ENCODE measurements at places on chromosomes 11 and 22. TPM values are rescaled to one million over a fixed set of nuclear protein-coding genes. Genes with fewer than 3 reads are reported as not detected.
A peak's percentile ranks its signal among the peaks of the same experiment; 100 is the strongest.

DNA sequence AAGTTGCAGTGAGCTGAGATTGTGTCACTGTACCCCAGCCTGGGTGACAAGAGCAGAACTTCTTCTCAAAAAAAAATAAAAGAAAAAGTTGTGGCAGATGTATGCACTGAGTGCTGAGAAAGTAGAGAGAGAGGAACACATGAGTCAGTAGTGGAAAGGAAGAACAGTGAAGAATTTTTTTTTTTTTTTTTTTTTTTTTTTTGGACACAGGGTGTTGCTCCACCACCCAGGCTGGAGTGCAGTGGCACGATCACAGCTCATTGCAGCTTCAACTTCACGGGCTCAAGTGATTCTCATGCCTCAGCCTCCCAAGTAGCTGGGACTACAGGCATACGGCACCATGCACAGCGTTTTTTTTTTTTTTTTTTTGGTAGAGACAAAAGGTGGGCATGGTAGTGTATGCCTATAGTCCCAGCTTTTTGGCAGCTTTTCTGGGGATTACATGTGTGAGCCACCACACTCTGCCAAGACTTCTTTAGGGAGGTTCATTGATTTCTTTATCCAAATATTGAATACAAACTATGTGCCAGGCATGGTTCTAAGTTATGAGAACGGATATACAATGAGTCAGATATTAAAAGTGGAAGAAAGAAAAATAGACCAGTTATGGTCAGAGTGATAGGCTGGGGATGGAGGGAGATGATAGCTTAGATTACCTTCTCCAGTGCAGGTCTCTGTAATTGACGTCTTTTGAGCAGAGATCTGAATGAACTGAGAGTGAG is 62.0 kb downstream of the YAP1 start:
- peaks cover 43% of the 10 kb centered on the region for H3K36me3 ChIP-seq
- DNase-seq, result no peak
- H3K27me3 ChIP-seq, result no peaks in the 10 kb centered on the region
- H3K27ac ChIP-seq, result peak overlapping the region; percentile 88
- H3K4me1 ChIP-seq, result peaks cover 20% of the 10 kb centered on the region

Gene PHF5A
- total RNA-seq, result 38.2 TPM

Gene VWCE
- total RNA-seq, result 5.4 TPM

DNA sequence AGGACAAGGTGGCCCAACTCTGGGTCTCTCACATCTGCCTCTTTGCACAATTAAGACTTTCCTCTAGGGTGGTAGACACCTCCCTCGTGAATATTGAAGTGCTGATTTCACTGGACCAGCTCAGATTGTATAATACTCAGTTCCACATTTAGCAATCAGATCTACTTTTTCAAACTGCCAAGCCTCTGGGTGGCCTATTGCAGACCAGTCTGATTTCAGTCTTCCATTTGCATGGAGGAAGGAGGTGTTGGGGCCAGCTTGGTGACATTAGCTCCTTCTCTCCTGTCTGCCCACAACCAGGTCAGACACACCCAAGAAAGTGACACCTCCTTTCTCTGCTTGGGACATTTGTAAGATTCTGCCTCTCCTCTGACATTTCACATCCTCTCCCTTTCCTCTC is 78.2 kb downstream of the PPFIBP2 start:
- H3K27ac ChIP-seq, result no peak overlapping the region
- no peak overlapping the region for H3K4me3 ChIP-seq
- H3K36me3 ChIP-seq, result peaks cover 23% of the 10 kb centered on the region
- peaks cover 38% of the 10 kb centered on the region for H3K4me1 ChIP-seq

Gene C22orf15
- total RNA-seq, result 1.7 TPM

- no peaks in the 10 kb centered on the region for H3K36me3 ChIP-seq
- no peak overlapping the region for H3K27ac ChIP-seq
- H3K27me3 ChIP-seq, result peaks cover 17% of the 10 kb centered on the region
- no peak for DNase-seq
- H3K4me3 ChIP-seq, result no peak overlapping the region
Observed at GRCh38 chr11:119940401-119940976, 197.4 kb downstream of the TRIM29 start.

DNA sequence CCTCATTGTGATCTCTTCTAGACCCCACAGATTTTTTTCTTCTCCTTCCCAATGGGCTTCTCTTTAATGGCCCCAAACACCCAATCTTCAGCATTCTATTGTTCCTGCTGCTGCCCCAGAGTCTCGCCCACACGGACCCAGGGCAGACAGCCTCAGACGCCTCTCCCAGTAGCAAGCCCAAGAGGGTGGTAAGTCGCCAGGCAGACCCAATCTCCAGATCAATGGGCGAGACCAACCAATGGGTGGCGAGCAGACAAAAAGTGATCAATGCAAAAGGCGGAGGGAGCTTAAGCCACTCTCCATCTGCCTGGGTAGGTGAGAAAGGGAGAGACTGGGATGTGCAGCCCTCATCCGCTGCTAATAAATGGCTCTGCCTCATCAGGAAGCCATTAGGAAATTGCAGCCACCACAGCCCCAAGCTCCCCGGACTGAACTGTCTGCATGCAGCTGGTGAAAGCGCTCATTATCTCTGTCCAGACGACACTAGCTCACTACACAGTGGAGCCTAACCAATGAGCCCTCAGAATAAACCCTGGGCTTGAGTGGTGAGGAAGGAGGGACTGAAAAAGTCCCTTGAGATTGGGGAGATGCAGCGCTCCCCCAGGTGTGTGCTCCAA is 81.8 kb downstream of the ETS1 start:
- no peak overlapping the region for H3K4me3 ChIP-seq

- no peak for DNase-seq
- peaks cover 10% of the 10 kb centered on the region for H3K36me3 ChIP-seq
- H3K4me1 ChIP-seq, result peaks cover 14% of the 10 kb centered on the region
- H3K27me3 ChIP-seq, result no peaks in the 10 kb centered on the region
Observed at GRCh38 chr11:129426038-129426437, 50.4 kb downstream of the BARX2 start.

DNA sequence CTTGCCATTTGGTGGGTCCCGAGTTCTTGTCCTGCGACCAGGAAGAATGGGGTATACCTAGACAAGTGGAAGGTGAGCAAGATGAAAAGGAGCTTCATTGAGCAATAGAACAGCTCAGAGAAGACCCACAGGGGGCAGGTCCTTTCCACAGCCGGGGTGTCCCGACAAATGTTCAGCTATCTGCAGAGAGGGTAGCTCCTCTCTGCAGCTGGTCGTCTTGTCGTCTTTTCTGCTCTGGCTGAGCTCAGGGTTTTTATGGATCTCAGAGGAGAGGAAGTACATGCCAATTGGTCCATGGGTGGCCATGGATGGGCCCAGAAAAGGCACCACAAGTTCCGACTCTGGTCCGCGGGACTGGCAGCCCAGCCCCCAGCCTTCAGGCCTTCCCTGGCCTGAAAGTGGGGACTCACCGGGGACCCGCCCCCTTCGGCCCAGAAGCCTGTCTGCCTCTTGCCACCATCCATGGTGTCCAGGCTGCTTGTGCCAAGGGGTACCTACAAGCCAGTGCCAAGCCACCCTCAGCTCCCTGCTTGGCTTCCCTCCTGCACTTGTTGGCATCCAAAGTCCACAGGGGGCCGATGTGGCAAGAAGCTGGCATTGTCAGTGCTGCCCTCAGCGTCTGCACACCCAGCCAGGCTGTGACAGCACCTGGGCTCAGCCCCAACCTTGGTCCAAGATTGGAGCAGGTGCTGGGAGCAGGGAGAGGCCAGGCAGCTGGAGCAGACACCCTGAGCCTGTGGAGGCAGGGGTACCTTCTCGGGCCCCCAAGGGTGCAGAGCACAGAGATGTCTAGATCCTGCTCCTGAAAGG is 438.9 kb downstream of the TBC1D22A start:
- no peak overlapping the region for H3K4me3 ChIP-seq
- peaks cover 4% of the 10 kb centered on the region for H3K36me3 ChIP-seq
- H3K4me1 ChIP-seq, result no peaks in the 10 kb centered on the region

GRCh38 chr11:56948991-56949515 is 39.7 kb upstream of the OR5AK2 start:
- H3K4me1 ChIP-seq, result no peaks in the 10 kb centered on the region
- DNase-seq, result no peak
- no peak overlapping the region for H3K4me3 ChIP-seq
- H3K27me3 ChIP-seq, result no peaks in the 10 kb centered on the region
- no peak overlapping the region for H3K27ac ChIP-seq
- H3K36me3 ChIP-seq, result no peaks in the 10 kb centered on the region

DNA sequence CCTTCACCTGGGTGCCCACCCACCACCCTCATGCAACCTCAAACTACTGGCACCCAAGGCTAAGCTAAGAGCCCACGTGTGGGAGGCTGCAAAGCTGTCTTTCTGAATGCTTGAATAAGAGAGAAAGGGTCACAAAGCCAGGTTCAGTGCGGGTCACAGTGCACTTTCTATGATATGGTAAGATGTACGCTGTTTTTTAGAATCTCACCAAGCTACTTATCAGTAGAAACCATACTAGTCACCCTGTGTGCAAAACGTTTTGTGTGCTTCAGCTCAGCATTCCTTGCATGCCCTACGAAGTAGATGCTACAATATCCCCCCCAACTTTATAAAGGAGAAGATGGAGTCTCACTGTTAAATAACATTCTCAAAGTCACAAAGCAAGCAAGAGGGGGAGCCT is 14.9 kb downstream of the P2RX3 start:
- H3K4me3 ChIP-seq, result no peak overlapping the region
- H3K27me3 ChIP-seq, result peaks cover 4% of the 10 kb centered on the region
- H3K36me3 ChIP-seq, result no peaks in the 10 kb centered on the region

GRCh38 chr11:46279126-46280099 is 2.0 kb downstream of the CREB3L1 start:
- peaks cover 51% of the 10 kb centered on the region for H3K4me1 ChIP-seq
- peaks cover 36% of the 10 kb centered on the region for H3K27me3 ChIP-seq
- no peak for DNase-seq
- peak overlapping the region; percentile 63 for H3K27ac ChIP-seq
- peak overlapping the region; percentile 90 for H3K4me3 ChIP-seq

GRCh38 chr22:30216710-30217109 is 29.8 kb downstream of the LIF start:
- no peak overlapping the region for H3K27ac ChIP-seq
- H3K4me1 ChIP-seq, result peaks cover 12% of the 10 kb centered on the region
- H3K36me3 ChIP-seq, result no peaks in the 10 kb centered on the region
- H3K4me3 ChIP-seq, result no peak overlapping the region
